Activated T-cell treated with anti-CD3 and anti-CD28 coated beads, Interleukin-2, amount 50 U/mL, for 72 hours (primary cell): ENCODE measurements at places on chromosomes 13 and 19. TPM values are rescaled to one million over a fixed set of nuclear protein-coding genes. Genes with fewer than 3 reads are reported as not detected.

Gene UBE2L5
- not detected for total RNA-seq

Gene ZIC5
- total RNA-seq, result not detected

Gene KLK10
- not detected for total RNA-seq

Gene PSG7
- not detected for total RNA-seq

Gene CGB1
- not detected for total RNA-seq

Gene KISS1R
- 3.6 TPM for total RNA-seq

Gene FCHO1
- total RNA-seq, result 93.9 TPM

Gene LMTK3
- total RNA-seq, result 6.0 TPM

GRCh38 chr19:7665076-7665475, 3.8 kb upstream of the RETN start:
- H3K36me3 ChIP-seq, result no peaks in the 10 kb centered on the region
- no peak overlapping the region for H3K4me3 ChIP-seq
- peaks cover 11% of the 10 kb centered on the region for H3K27me3 ChIP-seq
- H3K4me1 ChIP-seq, result peaks cover 7% of the 10 kb centered on the region

DNA sequence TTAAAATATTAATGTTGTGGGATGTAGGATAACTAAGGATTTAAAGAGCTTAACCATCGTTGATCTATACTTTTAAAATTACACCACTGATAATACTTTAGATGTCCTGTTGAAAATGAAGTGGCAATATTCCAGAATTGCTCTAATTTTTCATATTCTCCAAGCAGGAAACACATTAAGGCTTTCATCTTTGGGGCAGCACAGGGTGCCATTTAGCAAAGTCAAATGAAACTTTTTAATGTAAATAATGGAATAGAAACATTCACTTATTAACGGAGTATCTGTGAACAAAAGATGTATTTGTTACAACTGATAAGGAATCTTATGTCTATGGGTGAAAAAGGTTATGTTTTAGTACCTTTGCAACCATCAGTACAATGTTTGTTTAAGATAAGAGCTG, 50.0 kb upstream of the MIR17HG start:
- H3K27me3 ChIP-seq, result peaks cover 10% of the 10 kb centered on the region
- no peaks in the 10 kb centered on the region for H3K36me3 ChIP-seq
- no peak overlapping the region for H3K27ac ChIP-seq
- H3K4me1 ChIP-seq, result no peaks in the 10 kb centered on the region
- no peak overlapping the region for H3K4me3 ChIP-seq

DNA sequence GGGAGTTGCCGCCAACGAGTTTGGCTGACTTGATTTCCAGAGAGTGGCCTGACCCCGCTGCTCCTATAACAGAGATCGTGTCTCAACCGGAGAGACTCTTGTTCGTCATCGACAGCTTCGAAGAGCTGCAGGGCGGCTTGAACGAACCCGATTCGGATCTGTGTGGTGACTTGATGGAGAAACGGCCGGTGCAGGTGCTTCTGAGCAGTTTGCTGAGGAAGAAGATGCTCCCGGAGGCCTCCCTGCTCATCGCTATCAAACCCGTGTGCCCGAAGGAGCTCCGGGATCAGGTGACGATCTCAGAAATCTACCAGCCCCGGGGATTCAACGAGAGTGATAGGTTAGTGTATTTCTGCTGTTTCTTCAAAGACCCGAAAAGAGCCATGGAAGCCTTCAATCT, 21.6 kb downstream of the NLRP4 start:
- no peaks in the 10 kb centered on the region for H3K36me3 ChIP-seq
- H3K4me3 ChIP-seq, result no peak overlapping the region
- H3K27me3 ChIP-seq, result no peaks in the 10 kb centered on the region
- H3K4me1 ChIP-seq, result no peaks in the 10 kb centered on the region
- H3K27ac ChIP-seq, result no peak overlapping the region
- no peak for DNase-seq

- no peaks in the 10 kb centered on the region for H3K36me3 ChIP-seq
- DNase-seq, result no peak
- peaks cover 55% of the 10 kb centered on the region for H3K27me3 ChIP-seq
- H3K27ac ChIP-seq, result no peak overlapping the region
- no peak overlapping the region for H3K4me3 ChIP-seq
- no peaks in the 10 kb centered on the region for H3K4me1 ChIP-seq
Observed at GRCh38 chr19:15651791-15652190, 11.1 kb downstream of the CYP4F3 start.

- H3K4me3 ChIP-seq, result no peak overlapping the region
- H3K27ac ChIP-seq, result no peak overlapping the region
- H3K36me3 ChIP-seq, result peaks cover 2% of the 10 kb centered on the region
- H3K4me1 ChIP-seq, result no peaks in the 10 kb centered on the region
- H3K27me3 ChIP-seq, result no peaks in the 10 kb centered on the region
- DNase-seq, result no peak
Observed at GRCh38 chr13:65417953-65418352, 1812.2 kb downstream of the PCDH9 start.

DNA sequence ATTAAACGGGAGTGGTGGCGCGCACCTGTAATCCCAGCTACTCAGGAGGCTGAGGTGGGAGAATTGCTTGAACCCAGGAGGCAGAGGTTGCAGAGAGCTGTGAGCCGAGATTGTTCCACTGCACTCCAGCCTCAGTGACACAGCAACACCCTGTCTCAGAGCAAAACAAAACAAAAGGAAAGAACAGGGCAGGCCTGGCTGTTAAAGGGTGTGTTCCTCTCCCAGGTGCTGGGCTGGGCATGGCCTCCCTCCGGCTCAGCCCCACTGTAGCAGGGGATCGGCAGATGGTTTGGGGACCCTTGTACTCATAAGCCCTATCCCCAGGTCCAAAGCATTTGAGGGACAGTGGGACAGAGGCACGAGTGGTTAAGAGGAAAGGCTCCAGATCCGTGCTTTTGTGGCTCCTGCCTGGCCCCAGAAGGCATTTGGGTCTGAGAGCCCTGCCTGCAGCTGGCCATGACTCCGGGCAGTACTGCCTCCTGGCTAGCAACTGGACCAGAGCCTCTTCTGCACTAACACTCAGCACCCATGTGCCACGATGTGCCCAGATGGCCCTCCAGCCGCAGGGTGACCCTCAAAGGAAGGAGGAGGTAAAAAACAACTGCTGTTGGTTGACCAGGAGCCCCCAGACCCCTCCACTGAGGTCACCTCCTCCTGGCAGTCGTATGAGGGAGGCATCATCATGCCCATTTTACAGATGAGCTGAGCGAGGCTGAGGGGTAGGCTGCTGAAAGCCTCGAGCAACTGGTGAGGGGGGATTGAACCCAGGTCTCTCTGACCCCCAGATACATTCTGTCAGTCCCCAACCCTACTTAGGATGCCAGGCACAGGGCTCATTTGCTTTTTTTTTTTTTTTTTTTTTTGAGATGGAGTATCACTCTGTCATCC, 10.0 kb downstream of the RFX1 start:
- peaks cover 16% of the 10 kb centered on the region for H3K36me3 ChIP-seq
- no peak overlapping the region for H3K4me3 ChIP-seq
- no peaks in the 10 kb centered on the region for H3K27me3 ChIP-seq
- H3K27ac ChIP-seq, result no peak overlapping the region

GRCh38 chr19:8367327-8368001, 3.5 kb downstream of the ANGPTL4 start:
- no peak overlapping the region for H3K27ac ChIP-seq
- H3K4me3 ChIP-seq, result no peak overlapping the region
- H3K27me3 ChIP-seq, result peaks cover 52% of the 10 kb centered on the region
- H3K36me3 ChIP-seq, result peaks cover 2% of the 10 kb centered on the region
- no peak for DNase-seq

DNA sequence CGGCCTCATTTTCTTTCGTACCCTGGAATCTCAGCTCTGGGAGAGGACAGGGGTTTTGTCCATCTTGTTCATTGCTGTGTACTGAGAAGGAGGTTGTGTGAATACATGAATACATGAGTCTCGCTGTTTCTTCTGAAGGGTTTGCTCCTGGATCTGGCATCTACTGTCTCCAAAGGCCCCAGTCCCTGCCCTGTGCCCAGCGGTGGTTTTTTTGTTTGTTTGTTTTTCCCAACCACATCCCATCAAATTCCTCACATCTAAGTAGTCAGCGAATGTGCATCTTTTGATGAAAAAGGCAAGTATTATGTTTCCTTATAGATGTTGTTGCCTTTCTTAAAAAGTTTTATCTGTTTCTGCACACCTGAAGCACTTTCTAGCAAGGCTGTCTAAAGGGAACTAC, 12.5 kb downstream of the DCAF15 start:
- no peak overlapping the region for H3K4me3 ChIP-seq
- H3K36me3 ChIP-seq, result peaks cover 3% of the 10 kb centered on the region
- H3K4me1 ChIP-seq, result no peaks in the 10 kb centered on the region
- no peak for DNase-seq
- H3K27me3 ChIP-seq, result no peaks in the 10 kb centered on the region
- no peak overlapping the region for H3K27ac ChIP-seq

DNA sequence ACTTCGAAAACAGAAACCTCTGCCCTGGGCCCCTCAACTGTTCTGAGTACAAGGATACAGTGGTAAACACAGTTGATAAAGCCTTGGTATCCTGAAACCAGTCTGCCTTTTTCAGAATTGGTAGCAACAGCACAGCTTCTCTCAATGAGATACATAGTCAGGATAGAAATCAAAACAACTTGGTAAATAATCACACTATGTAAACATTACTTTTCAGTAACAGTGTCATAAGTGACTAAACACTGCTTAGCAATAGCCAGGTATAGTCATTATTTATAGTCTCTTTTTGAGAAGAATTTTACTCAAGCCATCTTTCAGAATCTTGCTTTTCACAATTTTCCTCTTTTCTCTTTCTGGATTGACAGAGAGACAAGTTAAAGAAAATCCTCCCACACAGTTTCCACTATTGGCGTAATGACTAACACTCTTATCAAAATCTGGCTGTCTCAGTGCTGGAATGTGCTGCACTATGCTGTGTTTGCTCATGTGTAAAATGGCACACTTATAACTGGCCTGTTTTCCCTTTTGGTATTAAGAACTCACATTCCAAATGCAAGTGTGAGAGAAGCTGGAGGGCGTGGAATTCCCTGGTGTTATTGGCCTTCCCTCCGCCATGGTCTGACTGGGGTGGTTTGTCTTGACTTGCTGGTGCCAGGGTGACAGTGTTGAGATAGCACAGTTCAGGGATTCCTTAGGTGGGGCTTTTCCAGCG, 368.8 kb downstream of the TDRD3 start:
- no peak overlapping the region for H3K4me3 ChIP-seq
- no peaks in the 10 kb centered on the region for H3K36me3 ChIP-seq
- no peak for DNase-seq
- H3K27ac ChIP-seq, result no peak overlapping the region
- H3K27me3 ChIP-seq, result no peaks in the 10 kb centered on the region
- H3K4me1 ChIP-seq, result no peaks in the 10 kb centered on the region

GRCh38 chr13:108154421-108154858, 60.9 kb downstream of the LIG4 start:
- peaks cover 6% of the 10 kb centered on the region for H3K27me3 ChIP-seq
- no peak overlapping the region for H3K4me3 ChIP-seq
- no peaks in the 10 kb centered on the region for H3K36me3 ChIP-seq
- H3K4me1 ChIP-seq, result no peaks in the 10 kb centered on the region

DNA sequence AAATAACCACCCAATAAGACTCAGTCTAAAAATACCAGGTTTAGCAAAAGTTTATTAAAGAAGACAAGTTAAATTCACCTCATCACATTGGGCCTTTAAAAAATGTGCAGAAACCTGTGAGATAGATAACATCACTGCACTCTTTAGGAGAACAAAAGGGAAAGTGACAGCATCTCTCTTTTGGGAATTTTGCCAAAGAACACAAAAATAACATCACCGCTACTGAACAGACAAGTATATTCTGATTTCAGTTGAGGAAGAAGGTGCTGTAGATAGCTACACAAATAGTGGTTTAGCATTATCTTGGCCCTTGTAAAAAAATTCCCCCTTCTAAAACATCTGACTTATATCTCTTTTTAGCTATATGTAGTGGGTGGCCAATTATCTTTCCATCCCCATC, 244.7 kb downstream of the VWA8 start:
- no peak overlapping the region for H3K27ac ChIP-seq
- H3K4me3 ChIP-seq, result no peak overlapping the region
- no peaks in the 10 kb centered on the region for H3K36me3 ChIP-seq
- no peaks in the 10 kb centered on the region for H3K27me3 ChIP-seq

DNA sequence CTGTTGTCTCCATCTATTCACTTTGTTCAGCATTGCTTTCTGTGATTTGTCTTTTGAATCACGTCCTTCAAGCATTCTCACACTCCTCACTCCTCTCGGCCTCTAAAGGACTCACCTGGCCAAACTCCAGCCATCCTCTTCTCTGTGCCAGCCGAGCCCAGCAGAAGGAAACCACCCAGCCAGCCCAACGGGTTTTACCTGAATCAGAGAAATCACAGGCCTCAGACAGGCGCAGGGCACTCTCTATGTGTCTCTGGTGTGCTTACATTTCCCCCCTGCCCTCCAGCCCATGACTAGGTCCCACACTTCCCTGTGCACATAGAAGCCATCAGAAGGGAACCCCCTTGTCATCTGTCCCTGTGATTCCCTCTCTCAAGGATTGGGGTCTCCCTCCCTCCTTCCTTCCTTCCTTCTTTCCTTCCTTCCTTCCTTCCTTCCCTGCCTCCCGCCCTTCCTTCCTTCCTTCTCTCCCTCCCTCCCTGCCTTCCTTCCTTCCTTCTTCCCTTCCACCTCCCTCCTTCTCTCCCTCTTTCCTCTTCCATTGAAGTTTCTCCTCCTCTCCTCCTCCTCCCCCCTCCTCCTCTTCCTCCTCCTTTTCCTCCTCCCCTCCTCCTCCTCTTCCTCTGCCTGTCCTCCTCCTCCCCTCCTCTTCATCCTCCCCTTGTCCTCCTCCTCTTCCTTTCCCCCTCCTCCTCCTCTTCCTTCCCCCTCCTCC, 8.8 kb upstream of the ZNF541 start:
- no peaks in the 10 kb centered on the region for H3K27me3 ChIP-seq
- peaks cover 31% of the 10 kb centered on the region for H3K4me1 ChIP-seq
- no peak for DNase-seq
- H3K27ac ChIP-seq, result peak overlapping the region; percentile 94
- peak overlapping the region; percentile 48 for H3K4me3 ChIP-seq
- H3K36me3 ChIP-seq, result no peaks in the 10 kb centered on the region

DNA sequence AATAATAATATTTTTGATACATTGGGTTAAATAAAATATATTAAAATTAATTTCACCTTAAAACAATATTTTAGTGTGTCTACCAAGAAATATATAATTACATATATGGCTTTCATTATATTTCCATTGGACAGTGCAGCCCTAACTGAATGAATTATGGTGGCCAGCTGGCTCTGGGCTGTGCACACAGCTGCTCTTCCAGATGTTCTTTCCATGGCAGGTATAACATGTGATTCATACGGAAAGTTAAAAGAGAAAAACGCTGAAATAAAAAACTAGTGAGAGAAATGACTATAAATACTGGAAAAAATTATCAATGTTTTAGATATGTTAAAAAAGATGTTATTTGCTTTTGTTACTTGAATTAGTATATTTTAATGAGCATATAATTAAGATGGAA, 216.3 kb downstream of the RGCC start:
- no peak for DNase-seq
- H3K27me3 ChIP-seq, result no peaks in the 10 kb centered on the region
- H3K36me3 ChIP-seq, result no peaks in the 10 kb centered on the region
- no peak overlapping the region for H3K4me3 ChIP-seq
